Stimulated activated naive CD4-positive, alpha-beta T cell treated with Interleukin-2 at 50 U/mL for 16 hours (primary cell): ENCODE measurements at places on chromosomes 13 and 19.

DNA sequence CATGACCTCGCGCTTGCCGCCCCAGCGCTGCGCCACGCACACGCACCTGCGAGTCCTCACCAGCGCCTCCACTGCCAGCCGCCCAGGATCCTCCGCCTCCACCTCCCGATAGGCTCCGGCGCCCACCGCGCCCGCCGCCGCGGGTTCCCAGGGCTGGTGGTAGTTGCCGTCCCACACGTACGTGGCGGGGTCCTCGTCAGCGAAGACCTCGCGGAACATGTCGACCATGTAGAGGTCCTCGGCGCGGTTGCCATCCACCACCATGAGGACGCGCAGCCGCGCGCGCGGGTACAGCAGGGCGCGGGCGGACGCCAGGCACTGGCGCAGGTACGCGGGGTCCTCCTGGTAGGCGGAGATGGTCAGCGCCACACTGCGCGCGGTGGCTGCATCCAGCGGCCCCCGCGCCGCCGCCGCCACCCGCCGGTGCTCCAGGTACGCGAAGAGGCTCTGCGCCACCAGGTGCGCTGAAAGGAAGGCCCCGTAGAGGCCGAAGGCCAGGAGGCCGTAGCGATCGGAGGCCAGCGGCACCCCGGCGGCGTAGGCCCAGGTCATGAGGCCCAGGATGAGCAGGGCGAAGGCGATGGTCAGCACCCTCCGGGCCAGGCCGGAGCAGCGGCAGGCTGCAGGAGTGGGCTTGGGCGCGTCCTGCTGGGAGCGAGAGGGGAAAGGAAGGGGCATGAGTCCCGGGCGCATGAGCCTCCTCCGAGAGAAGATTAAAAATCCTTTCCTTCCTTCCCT lies 4.4 kb downstream of the HAS1 start:
- no peak for DNase-seq

GRCh38 chr13:42328672-42329071 lies 56.7 kb downstream of the AKAP11 start:
- DNase-seq, result no peak

GRCh38 chr13:49374585-49375290 lies 69.1 kb downstream of the CAB39L start:
- DNase-seq, result no peak

DNA sequence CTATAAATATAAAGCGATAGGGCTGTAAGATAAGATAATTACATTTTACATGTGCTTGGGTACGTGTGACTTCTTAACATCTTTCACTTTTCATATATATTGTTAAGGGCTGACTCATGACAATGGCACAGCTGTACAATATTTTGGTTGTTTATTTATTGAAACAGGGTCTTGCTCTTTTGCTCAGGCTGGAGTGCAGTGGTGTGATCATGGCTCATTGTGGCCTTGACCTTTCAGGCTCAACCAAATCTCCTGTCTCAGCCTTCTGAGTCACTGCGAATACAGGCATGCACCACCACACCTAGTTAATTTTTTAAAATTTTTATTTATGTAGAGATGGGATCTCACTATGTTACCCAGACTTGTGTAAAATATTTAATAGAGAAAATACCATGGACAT lies 2532.4 kb upstream of the PCDH20 start:
- no peak for DNase-seq

GRCh38 chr13:43687038-43687437 lies 99.7 kb downstream of the ENOX1 start:
- no peak for DNase-seq

DNA sequence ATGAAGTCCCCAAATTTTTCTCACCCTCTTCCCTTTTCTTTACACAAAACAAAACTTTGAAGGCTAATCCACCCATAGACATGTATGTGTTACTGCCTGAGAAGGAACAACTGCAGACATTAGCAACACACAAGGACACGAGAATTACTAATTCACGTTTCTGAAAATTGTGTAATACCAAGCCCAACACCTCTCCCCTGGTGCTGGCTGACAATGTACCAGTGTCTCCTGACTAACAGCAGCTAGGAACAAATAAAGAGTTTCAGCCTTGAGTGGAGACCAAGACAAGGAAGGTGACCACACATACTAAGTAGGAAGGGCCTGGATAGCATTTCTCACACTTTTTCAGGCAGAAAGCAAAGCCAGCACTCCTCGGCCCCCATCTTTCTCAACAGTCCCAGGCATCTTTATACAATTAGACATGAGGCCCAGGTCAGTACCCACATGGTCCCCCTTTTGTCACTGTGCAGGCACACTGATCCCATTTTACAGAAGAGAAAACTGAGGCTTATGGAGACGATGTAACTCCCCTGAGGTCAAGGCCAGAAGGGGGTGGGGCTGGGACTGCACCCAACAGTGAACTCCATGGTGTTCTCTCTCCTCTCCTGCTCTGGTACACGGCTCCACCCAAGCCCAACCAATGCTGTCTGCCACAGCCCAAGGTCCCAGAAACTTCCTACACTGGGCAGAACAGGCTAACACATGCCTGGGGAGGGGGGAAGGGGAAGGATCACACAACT lies 8.7 kb downstream of the BRD4 start:
- no peak for DNase-seq

GRCh38 chr13:77457966-77458365 lies 77.5 kb upstream of the SCEL start:
- no peak for DNase-seq

DNA sequence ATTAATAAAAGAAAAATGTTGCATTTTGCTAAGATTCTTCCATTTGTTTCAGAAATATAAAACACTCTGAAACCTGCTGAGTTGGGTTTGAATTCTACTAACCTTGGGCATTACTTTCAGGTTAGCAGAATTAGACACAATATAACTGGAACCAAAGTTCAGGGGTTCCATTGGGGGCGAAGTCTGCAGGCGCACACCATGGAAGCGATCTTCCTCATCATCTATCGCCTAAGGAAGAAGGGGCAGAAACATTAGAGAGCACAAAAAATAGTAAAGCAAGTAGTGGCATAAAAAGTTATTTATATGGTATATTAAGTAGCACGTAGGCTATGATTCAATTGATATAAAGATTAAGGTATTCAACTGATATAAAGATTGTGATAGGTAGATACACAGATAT lies 34.1 kb downstream of the CARD8 start:
- no peak for DNase-seq

GRCh38 chr13:73958657-73959397 lies 175.4 kb downstream of the KLF12 start:
- DNase-seq, result no peak

- no peak for DNase-seq
Measured at GRCh38 chr13:20173116-20173746, 12.4 kb upstream of the GJA3 start.

DNA sequence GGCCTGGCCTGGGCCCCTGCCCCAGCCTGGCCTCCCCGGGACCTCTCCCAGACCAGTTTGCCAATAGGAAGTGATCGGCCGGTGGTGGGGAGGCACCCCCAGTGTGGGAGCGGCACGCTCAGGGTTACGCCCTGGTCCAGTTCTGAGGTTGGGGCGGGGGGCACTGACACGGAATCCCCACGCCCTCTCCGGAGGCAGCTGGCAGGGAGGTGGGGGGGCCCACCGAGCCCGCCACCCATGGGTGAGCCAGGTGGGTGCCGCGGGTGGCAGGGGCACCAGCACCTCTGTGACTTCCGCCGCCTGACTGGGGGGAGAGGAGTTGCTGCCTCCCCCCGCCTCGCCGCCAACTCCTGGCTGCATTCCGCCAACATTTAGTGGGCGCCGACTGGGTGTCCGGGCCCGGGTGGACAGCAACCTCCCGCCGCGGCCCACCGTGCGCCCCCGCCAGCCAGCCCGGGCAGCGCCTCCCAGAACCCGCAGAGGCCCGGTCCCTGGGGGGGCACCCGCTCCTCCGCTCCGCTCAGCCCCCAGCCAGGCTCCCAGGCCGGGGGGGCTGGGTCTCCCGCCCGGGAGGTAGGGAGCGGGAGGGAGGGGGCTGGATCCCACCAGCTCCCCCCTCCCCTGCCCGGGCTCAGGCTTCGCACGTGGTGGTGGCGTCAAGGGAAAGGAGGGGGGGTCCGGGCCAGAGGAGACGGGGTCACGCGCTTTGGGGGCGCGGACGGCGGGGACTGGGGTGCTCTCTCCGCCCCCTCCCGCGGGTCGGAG lies 2.0 kb downstream of the ZBTB7A start:
- DNase-seq, result peak; percentile 37

DNA sequence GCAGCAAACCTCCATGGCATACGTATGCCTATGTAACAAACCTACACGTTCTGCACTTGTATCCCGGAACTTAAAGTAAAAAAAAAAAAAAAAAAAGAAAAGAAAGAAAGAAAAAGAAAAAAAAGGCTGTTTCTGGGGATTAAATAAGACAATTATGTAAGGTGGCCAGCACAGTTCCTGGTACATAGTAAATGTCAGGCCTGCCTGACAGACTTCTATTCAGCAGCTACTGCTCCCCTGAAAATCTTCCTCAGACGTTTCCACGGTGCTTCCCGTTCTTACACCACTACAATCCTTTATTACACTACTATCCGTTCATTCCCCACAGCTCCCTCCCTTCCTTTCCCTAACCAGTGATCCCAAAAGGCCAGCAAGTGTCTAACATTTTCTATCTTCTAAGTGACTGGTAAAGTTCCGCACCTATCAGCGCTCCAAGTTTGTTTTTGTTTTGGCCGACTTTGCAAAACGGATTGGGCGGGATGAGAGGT lies 636 bp upstream of the RB1 start:
- no peak for DNase-seq

- DNase-seq, result peak; percentile 43
Measured at GRCh38 chr13:98517576-98518310, 59.2 kb downstream of the STK24 start.

GRCh38 chr13:66965181-66965580 lies 265.0 kb downstream of the PCDH9 start:
- DNase-seq, result no peak

- DNase-seq, result no peak
Measured at GRCh38 chr19:13959962-13960862, 7.9 kb downstream of the DCAF15 start.

DNA sequence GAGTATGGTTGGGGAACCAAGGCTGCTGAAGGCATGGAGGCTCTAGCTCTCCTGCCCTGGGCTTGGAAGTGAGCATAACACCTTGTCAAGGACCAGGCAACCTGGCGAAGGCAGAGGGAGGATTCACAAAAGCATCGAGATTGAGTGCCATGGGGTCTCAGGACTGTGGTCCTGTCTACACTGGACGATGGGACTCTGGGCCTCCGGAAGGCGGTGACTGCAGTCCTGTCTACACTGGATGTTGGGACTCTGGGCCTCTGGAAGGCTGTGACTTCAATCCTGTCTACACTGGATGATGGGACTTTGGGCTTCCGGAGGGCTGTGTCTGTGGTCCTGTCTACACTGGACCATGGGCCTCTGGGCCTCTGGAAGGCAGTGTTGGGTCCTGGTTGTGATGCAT lies 290.4 kb downstream of the TEX29 start:
- no peak for DNase-seq

GRCh38 chr19:7427944-7428343 lies 60.9 kb downstream of the PEX11G start:
- DNase-seq, result no peak

DNA sequence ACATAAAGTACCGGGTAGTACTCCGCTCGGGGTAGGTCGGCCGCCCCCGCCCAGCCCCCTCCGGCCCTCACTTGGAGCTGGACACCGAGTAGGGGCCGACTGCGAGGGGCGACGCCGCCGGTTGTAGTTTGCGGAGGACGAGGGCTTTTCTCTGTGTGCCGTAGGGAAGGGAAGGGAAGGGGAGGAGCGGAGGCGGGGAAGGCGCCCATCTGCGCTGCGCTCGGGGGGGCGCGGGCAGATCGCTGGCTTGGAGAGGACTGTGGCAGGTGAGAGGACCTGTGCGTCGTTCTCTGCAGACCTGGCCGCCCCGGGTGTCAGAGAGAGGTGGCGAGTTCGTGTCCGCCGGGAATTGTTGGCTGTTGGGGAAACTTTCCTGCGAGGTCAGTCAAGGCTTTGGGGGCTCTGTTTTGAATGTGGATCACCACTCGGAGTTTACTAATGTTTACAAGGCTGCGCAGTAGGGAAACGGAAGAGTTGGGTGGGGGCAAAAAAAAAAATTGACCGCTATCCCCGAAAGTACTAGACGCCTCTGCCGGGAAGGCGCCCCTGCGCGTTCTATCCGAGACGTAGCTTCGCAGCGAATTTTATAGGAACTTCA lies 1.4 kb downstream of the ING1 start:
- DNase-seq, result peak; percentile 55

DNA sequence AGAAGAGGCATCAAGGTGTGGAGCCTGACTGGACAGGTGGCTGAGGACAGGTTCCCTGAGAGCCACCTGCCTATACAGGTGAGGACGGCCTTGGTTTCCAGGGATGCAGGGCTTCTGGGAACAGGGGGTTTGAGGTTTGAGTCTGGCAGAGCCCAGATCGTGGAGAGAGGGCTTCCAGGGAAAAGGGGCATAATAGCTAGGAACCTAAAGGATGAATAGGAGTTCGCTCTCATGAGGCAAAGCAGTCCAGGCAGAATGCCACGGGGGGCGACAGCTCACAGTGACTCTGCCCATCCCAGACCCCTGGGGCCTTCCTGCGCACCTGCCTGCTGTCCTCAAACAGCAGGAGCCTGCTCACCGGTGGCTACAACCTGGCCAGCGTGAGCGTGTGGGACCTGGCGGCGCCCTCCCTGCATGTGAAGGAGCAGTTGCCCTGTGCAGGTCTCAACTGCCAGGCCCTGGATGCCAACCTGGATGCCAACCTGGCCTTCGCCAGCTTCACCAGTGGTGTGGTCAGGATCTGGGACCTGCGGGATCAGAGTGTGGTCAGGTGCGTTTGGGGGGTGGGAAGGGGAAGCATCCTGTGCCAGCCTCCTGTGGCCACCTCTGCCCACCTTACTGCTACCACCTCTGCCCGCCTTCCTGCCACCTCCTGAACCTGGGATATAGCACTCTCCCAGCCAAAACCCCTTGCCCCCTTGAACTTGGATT lies 12.0 kb downstream of the TLE6 start:
- no peak for DNase-seq

DNA sequence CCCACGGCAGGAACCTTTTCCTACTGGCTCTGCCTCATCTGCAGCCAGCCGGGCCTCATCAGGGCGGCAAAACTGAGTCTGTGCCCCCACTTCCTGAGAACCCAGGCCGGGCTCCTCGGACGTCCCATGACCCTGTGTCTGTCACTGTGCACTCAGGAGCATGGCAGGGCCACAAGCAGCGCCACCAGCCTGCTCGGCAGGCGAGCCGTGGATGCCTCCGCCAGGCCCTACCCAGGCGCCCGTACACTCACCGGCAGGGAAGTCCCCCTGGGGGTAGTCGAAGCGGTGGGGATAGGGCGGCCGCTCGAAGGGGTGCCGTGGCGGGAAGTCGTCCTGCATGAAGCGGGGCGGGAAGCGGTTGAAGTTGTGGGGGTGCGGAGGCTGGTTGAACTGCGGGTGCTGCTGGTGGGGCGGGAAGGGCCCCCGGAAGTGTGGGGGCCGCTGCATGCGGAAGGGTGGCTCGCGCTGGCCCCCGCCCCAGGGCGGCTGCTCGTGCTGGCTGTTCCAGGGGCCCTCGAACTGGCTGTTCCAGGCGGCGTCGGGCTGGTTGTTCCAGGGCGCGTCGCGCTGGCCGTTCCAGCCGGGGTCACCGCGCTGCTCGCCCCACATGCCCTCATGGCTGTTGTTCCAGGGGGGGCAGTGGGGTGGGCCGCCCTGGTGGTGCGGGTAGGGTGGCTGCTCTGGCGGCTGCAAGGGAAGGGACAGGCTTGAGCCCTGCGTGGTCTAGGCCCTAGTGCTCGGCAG lies 17.1 kb downstream of the CHERP start:
- DNase-seq, result no peak
